CD14-positive monocyte (primary cell): ENCODE measurements at places on chromosomes 5 and 9.

GRCh38 chr9:88753691-88754367, 218.9 kb downstream of the NXNL2 start:
- DNase-seq = no peak

DNA sequence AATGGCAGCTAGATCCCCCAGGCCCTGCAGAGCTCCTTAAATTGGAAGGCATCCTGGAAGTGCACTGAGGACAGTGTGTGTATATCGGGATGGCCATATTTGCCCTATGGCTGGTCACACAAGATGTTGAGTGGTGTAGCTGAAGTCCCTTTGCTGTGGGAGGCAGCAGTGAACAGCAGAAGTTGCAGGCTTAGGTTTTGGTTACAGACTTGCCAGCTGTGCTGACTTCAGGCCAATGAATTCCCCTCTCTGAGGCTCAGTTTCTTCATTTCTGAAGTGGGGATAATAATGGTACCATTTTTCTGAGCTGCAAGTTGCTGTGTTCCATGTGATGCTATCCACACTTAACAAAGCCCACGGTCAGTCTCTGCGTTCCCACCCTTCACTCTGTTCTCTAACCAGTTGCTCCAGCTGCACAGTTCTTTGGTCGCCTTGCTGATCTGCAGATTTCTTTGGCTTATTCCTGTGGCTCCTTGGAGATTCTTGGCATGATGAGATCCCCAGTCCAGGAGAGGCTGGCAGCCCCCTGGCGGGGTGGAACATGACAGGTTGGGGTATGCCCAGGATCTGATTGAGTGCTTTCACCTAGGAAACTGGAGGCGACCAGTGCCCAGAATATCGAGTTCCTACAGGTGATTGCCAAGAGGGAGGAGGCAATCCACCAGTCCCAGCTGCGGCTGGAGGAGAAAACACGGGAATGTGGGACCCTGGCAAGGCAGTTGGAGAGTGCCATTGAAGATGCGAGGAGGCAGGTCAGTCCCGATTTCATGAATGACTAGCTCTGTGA, 6.5 kb upstream of the GLE1 start:
- DNase-seq = no peak

DNA sequence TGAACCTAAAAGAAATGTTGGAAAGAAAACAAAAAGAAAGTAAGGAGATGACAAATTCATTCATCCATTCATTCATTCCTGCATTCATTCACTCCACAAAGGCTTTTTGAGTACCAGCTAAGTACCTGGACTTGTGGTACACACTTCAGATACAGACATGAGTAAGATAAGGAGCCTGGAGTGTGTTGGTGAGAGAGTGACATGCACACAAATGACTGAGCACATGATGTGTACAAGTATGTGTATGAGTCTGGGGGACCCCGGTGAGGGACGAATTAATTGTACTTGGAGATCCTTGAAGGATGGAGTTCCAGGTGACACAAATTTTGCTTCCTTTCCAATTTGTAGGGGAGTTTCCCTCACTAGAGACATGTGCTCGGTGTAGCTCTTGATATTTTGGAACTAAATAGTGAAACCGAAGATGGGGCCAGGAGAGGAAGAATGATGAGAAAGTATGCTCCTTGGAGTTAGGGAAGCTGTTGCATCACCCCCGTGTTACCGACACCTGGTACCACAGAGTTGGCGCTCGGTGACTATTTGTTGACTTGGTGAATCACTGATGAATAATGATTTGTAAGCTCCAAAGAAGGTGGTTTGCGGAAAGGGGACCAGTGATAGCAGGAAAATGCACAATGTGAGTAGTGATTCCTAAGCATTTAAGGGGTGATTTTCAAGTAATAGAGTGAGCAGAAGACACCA, 509.8 kb downstream of the CCDC171 start:
- no peak for DNase-seq

- no peak for DNase-seq
Observed at GRCh38 chr5:34804913-34805312, 34.1 kb upstream of the TTC23L start.

DNA sequence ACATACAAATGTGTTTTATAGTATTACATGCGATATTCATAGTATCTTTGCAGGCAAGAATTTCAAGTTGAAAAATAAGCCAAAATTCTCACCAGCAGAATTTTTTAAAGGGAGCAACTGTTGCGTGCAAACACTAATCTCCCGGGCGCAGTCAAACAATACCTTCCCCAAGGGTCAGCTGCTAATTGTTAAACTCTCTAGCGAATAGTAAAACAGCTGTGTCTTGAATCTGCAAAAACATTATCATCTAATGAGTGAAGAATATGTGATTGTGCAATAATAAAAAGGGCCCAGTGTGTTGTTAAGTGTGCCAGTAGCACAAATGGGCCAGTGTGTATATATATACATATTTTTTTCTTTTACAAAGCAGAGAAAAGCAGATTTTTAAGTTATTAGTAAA, 131.4 kb downstream of the CCDC192 start:
- DNase-seq = no peak
